ENCODE measurements at places on chromosomes 5 and 9. TPM values are rescaled to one million over a fixed set of nuclear protein-coding genes. Genes with fewer than 3 reads are reported as not detected.

DNA sequence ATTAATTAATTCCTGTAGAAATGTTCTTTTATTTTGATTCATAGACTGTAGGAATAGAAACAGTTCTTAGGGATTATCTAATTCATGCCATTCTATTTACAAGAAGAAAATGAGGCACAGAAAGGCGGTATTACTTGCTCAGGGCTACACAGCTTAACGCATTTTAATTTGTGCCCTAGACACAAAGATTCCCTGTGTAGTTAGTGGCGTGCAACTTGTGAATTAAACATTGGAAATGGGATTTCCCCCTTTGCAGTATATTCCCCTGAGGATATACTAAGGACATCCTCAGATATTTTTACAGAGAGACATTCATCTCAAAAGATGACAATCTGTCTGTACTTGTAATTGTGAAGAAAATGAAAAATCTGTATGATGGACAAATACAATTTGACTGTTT is 108.1 kb downstream of the SGCD start:
- DNase-seq = no peak
- H3K36me3 ChIP-seq = no peaks in the 10 kb centered on the region
- no peaks in the 10 kb centered on the region for H3K27me3 ChIP-seq
- H3K27ac ChIP-seq = no peak overlapping the region
- no peak overlapping the region for H3K4me3 ChIP-seq

DNA sequence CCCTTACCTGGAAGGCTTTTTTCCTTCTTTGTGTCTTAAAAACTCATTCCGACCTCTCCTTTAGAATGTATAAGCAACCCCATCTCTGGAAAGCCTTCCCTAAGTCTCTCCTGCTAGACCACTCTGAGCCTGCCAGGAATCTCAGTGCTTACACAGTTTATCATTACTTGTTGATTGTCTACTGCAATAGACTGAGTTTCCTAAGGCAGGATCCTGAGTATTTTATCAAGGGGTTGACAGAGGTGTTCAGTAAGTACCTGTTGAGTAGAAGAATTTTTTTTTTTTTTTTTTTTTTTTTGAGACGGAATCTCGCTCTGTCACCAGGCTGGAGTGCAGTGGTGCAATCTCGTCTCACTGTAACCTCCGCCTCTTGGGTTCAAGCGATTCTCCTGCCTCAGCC is 2.6 kb upstream of the TJP2 start:
- H3K4me3 ChIP-seq = no peak overlapping the region
- H3K27ac ChIP-seq = no peak overlapping the region
- no peaks in the 10 kb centered on the region for H3K4me1 ChIP-seq

DNA sequence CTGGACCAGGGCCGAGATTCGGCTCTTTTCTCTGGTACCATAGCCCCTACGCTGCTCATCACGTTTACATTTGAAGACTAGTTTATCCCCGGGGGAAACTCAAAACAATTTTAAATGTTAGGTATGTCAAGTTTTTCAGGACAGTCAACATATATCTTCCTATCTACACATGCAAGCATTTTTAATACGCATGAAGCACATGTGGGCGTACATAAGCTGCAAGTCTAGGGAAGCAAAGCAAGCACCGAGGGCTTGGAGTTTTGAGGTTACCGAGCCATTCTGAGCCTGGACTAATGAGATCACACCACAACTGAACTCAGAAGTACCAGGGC is 154.4 kb downstream of the AUH start:
- H3K4me1 ChIP-seq = no peaks in the 10 kb centered on the region
- DNase-seq = no peak
- no peak overlapping the region for H3K4me3 ChIP-seq

Gene PCDHGA2
- 0.71 TPM for total RNA-seq

DNA sequence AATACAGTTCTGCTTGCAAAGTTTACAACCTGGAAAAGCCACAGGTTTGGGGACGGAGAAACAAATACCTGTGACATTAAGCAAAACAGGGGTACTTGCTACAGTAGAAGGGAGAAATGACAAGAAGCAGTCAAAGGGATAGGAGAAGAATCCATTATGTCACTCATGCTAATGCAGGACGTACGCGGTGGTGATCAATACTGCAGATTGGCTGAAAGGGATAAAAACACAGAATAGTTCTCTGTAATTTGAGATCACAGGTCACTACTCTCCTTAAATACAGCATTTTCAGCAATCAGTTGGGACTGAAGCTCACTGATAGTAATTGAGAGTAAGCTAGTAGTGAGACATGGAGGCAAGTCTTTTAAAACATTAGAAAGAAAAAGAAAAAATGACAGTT is 130.3 kb upstream of the MTAP start:
- H3K4me1 ChIP-seq = no peaks in the 10 kb centered on the region
- no peak overlapping the region for H3K27ac ChIP-seq
- H3K4me3 ChIP-seq = no peak overlapping the region
- DNase-seq = no peak
- H3K27me3 ChIP-seq = no peaks in the 10 kb centered on the region

- no peaks in the 10 kb centered on the region for H3K36me3 ChIP-seq
- no peak overlapping the region for H3K4me3 ChIP-seq
- no peak for DNase-seq
- no peaks in the 10 kb centered on the region for H3K4me1 ChIP-seq
- no peaks in the 10 kb centered on the region for H3K27me3 ChIP-seq
Observed at GRCh38 chr5:131224387-131225201, 39.3 kb upstream of the CDC42SE2 start.

Measured in SJCRH30 (cell line).